ENCODE measurements at places on chromosomes 5 and 9.

GRCh38 chr5:145178641-145179523 lies 656.3 kb downstream of the PRELID2 start:
- DNase-seq = no peak

DNA sequence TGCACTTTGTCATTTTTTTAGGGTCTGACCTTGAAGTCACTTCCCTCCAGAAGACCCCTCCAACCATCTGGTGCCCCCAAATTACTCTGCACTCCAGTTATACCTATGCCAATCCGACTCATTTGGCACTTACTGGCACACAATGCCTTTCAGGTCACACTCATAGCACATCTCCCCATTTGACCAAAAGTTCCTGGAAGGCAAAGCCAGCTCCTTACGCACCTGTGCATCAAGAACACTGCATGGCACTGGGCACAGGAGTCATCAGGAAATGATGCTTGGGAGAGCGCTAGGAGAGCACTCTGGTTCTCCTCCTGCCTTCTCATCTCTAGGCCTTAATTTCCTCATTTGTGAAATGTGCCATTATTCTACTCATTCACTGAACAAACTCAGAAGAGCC lies 2.9 kb downstream of the TNIP1 start:
- DNase-seq = no peak

GRCh38 chr9:35107297-35108290 lies 4.7 kb upstream of the STOML2 start:
- DNase-seq = no peak

DNA sequence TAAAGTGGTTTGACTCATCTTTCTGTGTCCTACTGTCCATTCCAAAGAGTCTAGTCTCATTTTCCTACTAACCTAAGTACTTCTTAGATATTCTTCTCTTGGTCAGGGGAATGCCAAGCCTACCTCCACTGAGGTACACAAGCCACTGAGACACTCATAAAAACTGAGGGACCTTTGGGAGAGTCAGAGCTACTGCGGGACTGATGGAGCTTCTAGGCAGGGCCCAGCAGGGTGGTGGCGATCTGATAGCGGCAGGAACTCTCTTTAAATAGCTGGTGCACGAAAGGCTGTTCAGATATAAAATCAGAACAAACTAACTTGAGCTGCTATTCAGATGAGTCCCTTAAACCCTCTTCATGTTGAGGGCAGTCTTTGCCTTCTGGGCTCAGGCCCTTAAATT lies 14.7 kb downstream of the NUP214 start:
- DNase-seq = no peak

DNA sequence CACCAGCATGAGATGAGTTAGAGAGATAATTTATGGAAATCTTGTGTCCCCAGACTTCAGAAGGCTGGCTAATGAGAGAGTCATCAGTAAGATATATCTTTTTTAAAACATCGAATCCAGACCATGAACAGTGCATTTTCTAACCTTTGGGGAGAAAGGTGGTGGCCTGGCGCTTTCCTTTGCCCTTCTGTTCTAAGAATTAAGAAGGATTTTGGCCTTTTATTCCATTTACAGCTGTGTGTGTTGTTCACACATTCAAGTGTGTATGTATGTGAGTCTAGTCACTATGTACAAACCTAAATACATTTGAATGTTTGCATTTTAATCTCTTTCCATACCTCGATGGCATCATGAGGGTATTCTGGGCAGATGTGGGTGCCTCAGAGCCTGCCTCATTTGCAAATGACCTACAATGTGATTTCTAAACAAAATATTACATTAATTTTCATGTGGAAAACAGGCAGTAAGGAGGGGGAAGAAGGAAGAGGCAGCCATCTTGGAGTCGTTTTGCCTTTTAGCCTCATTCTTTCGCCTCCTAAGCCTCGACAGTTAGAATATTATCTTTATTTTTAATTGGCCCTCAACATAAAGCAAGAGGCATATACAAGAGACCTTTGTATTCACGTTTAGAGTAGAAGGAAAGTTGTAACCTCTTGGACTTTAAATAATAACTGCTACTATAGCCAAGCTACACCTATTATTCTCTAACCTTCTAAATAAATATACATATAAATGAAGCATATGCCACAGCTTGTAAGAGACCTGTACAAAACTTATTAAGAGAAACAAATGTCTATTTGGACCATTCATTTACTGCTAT lies 125.3 kb upstream of the TMEM161B start:
- DNase-seq = no peak

DNA sequence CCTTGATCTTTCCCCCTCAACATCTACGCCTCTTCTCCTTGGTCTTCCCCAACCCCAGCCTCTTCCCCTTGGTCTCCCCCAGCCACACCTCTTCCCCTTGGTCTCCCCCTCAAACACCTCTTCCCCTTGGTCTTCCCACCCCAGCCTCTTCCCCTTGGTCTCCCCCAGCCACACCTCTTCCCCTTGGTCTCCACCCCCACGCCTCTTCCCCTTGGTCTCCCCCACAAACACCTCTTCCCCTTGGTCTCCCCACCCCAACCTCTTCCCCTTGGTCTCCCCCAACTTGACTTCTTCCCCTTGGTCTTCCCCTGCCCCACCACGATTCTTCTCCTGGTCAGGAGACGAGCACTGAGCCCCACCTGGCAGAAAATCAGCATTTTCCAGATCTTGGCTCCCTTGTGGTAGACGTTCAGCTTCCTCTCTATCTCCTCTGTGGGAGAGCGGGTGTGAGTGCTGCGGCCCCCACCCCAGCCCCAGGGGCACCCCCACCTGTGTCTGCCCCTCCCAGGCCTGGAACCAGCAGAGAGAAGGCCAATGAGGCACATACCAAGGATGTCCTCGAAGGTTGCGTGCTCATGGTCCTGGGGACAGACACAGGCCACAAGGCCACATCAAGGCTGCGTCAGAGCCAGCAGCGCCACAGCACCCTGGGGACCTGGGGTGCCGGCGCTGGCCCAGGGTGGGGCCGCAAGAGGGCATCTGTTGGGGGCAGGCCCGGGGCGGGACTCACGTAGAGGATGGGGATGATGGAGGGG lies 7.0 kb downstream of the NSMF start:
- no peak for DNase-seq

DNA sequence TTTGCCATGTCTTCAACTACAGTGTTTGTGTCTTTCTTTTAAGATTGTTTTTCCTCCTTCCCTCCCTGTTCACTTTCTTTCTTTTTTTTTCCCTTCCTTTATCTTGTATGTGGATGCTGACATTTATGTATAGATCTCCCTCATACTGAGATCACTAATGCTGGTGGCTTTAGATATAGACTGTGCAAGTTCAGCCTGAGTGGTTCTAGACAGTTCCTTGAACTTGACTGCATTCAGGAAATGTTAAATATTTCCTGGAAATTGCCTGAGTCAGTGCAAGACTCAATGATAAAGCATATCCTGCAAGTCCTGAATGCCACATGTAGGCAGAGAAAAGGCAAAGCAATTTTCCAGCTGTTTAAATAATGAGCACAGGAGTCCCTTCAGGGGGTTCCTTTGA lies 182.5 kb upstream of the NR3C1 start:
- no peak for DNase-seq

- DNase-seq = no peak
These were observed 11.9 kb downstream of the EHMT1 start for GRCh38 chr9:137630679-137631078.

GRCh38 chr9:38346811-38347210 lies 45.7 kb upstream of the ALDH1B1 start:
- no peak for DNase-seq

DNA sequence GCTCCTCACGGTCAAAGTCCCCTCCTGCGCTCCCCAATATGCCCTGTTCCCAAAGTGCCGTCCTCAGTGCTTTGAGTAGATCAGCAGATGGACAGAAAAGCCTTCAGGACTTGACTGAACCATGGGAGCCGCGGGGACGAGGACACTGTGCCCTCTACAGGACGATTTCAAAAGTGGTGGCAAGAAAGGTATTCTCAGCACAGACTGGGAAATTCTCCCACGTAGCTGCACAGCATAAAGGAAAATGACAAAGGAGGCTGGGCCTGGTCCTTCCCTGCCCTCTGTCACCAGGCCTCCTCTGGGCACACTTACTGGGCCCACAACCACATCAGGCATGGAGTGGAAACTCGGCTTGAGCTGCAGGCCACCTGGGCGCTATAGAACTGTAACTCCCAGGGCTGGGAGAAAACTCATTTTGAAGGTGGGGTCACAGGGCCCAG lies 16.7 kb upstream of the MTMR12 start:
- DNase-seq = peak; percentile 27

- DNase-seq = no peak
These were observed 22.2 kb upstream of the TMEM161B start for GRCh38 chr5:88290801-88291200.

- DNase-seq = no peak
These were observed 300.8 kb upstream of the PANK3 start for GRCh38 chr5:168879929-168880328.

- DNase-seq = no peak
These were observed 160.8 kb downstream of the TSSK1B start for GRCh38 chr5:113273948-113274347.

- no peak for DNase-seq
These were observed 3.8 kb downstream of the SELENOP start for GRCh38 chr5:42807722-42808447.

- no peak for DNase-seq
These were observed 37.3 kb downstream of the CSF2 start for GRCh38 chr5:132110930-132111329.

- DNase-seq = no peak
These were observed 694 bp upstream of the PLAA start for GRCh38 chr9:26947736-26948135.

- DNase-seq = no peak
These were observed 77.0 kb downstream of the ZNF354C start for GRCh38 chr5:179137016-179137642.

DNA sequence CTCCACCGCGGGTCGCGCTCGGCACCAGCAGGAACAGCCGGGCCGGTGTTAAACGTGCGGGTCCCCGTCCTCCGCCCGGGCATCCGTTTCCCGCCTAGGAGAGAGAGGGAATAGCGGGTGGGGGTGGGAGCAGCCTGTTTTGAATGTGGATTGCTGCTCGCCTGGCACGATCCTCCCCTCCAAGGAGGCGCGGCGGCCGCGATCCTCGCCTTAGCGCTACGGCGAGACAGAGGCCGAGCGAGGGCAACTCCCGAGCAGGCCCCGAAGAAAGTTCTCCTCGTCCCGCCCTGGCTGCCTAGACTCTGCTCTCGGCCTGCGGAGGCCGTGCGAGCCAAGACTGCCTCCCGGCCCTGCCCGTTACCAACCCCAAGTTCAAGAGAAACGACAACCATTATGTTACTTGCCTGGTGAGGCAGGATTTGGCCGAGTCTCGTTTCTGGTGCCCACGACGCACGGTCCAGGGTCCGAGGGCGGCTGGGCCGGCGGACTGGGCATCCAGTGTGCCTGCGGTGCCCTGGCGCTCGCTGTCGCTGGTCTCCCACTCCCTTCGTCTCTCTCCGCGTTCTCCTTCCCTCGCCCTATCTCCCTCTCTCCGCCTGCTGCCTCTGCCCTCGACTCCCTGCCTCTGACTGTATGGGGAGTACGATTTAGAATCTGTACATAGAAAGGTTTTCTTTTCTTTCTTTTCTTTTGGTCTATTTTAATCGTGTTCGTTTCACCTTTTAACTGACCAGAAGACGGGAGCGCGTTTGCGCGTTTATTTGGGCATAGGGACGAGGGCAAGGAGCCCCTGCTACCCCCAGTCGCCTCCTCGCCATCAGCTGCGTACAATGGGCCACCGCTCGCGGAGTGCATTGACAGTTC lies 724 bp downstream of the NR2F1-AS1 start:
- no peak for DNase-seq

DNA sequence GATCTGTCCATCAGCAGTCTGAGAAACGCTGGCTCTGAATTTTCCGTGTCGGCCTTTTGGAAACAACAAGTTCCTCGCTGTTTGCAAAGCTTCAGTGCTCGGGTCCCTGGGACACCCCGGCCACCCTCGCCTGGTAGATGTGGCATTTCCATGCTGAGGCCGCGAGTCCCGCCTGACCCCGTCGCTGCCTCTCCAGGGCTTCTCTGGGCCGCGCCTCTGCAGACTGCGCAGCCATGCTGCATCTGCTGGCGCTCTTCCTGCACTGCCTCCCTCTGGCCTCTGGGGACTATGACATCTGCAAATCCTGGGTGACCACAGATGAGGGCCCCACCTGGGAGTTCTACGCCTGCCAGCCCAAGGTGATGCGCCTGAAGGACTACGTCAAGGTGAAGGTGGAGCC lies 4.7 kb downstream of the NTNG2 start:
- DNase-seq = no peak

DNA sequence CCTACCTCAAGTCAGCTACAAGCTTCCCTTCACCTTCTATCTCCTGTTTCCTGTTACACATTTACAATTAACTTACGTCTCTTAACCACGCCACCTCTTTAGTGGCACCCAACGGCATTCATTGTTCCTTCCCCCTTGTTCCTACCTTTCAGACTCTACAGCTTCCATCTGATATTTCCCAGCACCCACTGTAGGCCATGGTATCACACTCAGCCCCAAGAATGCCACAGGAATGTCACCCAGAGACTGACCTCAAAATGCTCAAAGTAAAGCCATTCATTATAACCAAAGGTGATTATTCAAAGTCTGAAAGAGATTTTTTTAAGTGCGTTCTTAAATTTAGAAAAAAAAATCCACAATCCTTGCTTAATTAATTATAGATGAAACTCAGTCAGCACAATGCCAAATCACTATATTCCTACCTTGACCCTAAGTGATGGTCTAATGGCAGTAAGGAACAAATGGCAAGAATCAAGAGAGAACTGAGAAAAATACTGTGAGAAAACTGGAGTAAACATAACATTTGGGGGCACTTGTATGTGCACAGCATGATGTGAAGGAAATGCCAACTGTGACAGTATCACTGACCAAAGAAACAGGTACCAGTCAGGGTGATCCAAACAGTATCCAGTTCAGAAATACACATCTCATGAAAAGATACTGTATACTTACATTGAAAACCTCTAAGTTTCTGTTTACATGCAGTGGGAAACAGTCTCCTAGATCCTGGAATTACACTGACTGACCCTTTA lies 52.1 kb downstream of the CTNND2 start:
- DNase-seq = no peak

- no peak for DNase-seq
These were observed 72.7 kb downstream of the MAP1B start for GRCh38 chr5:72179816-72180440.

GRCh38 chr5:125612181-125612721 lies 811.0 kb upstream of the GRAMD2B start:
- no peak for DNase-seq

- DNase-seq = peak; percentile 68
These were observed 3.1 kb downstream of the SLC4A9 start for GRCh38 chr5:140362875-140363630.

GRCh38 chr9:121538221-121538620 lies 38.6 kb upstream of the GGTA1 start:
- DNase-seq = no peak

GRCh38 chr5:145378226-145378625 lies 456.9 kb downstream of the PRELID2 start:
- DNase-seq = no peak

GRCh38 chr9:764105-764524 lies 77.4 kb upstream of the DMRT1 start:
- peak; percentile 61 for DNase-seq

GRCh38 chr9:79578891-79579290 lies 7.1 kb downstream of the TLE4 start:
- DNase-seq = no peak

Measured in NCI-H1436 (cell line).